ENCODE measurements at places on chromosomes 2 and 18.

- DNase-seq = no peak
These were observed 457.2 kb upstream of the TRIB2 start for GRCh38 chr2:12259493-12259892.

DNA sequence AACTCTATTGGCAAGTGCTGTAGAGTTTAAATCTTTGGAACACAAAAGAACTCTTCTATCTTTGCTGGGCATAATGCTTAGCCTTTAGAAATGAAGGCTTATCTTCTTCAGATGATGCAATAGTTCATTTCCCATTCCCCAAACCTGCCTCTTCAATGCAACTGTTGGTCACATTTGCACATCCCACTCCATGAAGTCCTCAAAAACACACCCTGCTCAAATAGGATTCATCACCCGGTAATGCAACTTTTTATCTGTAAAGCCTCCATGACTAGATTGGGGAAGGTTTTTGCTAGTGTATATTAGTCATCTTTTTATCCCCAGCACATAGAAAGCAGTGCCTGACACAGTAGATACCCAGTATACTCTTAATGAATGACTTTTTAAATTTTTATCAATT is 376.4 kb downstream of the RBM43 start:
- DNase-seq = no peak

DNA sequence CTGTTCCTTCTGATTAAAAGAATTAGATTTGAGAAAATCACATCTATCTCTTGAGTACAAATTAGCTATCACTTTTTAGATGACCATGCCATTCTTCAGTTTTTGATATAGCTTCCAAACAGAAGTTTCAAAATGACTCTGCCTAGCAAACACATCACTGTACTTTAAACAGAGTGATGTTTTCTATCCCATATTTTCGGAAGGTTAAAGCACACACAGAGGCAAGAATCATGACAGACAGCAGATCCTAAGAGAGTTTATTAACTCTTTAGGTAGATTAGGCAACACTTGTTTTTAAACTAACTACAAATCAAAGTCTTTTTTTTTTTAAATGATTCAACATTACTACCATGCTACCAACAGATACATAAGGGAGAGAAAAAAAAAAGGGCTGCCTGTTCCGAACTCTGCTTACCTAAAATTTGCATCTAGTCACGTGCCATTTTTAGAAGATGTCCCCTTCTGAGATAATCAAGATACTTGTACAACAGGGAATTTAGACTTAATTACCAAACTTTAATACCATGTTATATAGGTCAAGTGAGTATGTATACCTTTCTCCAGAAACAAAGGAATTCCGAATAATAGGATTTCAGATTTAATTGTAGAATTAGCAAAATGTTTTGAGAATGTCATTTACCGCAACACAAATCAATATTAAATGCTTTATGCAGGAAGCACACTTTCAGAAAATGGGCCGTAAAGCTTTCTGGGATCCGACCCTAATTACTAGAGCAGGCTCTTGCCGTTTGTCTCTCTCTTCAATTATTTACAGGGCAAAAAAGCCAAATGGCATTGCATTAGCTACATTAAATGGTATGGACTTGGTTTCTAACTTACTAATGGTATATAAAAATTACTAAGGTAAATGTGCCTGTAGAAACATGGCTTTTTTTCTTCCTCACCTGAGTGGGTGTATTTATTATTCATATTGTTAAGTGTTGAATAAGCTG is 2.6 kb downstream of the RBMS1 start:
- no peak for DNase-seq

DNA sequence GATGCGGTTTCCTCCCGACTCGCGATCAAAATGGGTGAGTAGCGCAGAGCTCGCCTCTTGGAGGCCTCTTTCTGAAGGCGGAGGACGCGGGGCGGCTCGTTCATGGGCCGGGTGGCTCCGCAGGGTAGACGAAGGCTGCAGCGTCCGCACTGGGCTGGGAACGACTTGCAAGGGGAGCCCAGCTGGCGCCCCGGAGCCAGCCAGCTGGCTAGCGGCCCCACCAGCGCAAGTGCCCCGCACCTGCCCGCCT is 328 bp upstream of the PASK start:
- no peak for DNase-seq

DNA sequence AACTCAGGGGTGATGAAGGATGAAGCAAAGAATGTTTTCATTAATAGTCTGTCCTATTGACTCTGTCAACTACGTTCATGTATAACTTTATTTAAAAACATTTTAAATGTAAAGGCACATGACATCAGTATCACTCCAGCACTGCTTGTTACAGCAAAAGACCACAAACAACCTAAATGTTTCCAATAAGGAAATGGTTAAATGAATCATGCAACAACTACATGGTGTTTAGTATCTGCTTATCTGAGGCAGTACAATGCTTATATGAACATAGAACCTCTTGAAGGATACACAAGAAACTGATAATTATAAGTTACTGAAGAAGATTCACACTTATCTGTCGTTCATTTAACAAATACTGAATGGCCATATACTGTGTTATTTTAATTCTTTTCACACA is 8.4 kb downstream of the BARD1 start:
- no peak for DNase-seq
